ENCODE measurements at places on chromosomes 16 and 17. TPM values are rescaled to one million over a fixed set of nuclear protein-coding genes. Genes with fewer than 3 reads are reported as not detected.

AGRP gene
- not detected for total RNA-seq

TOX3 gene
- not detected for total RNA-seq

HGS gene
- 46.6 TPM for total RNA-seq

TMEM186 gene
- 12.2 TPM for total RNA-seq

ADAD2 gene
- not detected for total RNA-seq

CHMP6 gene
- total RNA-seq, result 20.4 TPM

GRCh38 chr16:17524656-17525055 is 53.9 kb upstream of the XYLT1 start:
- DNase-seq, result no peak

DNA sequence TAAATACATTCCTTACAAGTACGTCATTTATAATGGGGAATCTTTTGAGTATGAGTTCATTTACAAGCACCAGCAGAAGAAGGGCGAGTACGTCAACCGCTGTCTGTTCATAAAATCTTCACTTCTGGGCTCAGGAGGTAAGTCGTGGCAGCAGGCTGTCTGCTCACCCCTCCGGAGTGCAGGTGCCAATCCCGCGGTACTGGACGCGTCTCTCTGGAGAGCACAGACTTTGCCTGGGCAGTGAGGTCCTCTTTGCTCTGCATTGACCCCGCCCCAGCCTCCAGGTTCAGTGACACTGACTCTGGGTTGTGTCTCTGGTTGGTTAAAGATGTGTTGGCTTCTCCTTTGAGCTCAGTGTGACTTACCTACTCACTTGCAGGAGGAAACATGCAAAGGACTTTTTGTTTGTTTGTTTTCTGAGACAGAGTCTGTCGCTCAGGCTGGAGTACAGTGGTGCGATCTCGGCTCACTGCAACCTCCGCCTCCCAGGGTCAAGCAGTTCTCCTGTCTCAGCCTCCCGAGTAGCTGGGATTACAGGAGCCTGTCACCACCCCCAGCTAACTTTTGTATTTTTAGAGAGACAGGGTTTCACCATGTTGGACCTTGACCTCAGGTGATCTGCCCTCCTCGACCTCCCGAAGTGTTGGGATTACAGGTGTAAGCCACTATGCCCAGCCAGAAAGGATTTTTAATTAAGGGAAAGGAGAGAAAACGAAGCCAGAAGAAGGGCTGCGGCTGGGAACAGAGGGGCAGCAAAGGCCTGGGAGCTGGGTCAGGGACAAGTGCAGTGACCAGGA is 31.2 kb downstream of the RNF213 start:
- no peak for DNase-seq

DNA sequence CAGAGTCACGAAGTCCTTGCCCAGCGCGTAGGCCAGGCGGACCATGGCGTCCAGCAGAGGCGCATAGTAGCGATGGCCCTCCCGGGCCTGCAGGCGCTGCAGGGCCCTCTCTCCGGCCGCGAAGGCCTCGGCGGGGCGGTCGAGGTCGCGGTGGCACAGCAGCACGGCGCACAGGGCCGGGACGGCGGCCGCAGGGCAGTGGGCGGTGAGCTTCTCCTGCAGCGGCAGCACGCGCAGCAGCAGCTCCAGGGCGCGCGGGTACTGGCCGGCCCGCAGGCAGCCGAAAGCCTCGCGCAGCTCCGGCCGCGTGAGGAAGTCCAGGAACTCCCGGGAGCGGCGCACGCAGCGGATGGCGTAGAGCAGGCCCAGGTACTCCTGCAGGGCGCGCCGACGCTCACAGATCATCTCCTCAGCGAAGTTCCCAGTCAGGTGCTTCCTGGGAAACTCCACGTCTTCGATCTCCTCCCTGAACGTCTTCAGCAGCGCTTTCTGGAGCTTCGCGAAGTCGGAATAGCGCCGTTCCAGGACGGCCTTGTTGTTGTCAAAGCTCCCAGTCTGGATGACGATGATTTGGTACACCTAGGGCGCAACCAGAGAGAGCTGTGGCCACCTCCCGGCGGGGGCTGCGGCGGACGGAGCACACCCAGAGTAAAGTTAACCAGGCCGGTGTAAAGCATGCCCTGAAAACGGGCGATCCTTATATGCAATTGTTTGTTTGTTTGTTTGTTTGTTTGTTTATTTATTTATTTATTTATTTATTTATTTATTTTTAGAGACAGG is 7.4 kb downstream of the SNX20 start:
- DNase-seq, result no peak

All from right cardiac atrium (tissue), 5 donors.